CD4-positive, alpha-beta T cell treated with Interleukin-15 for 1 hour (primary cell): ENCODE measurements at places on chromosomes 6 and 20.
A peak's percentile ranks its signal among the peaks of the same experiment; 100 is the strongest.

- DNase-seq = no peak
Observed at GRCh38 chr20:57928181-57928967, 218.6 kb upstream of the PMEPA1 start.

- DNase-seq = no peak
Observed at GRCh38 chr6:140083375-140083774, 708.9 kb upstream of the CITED2 start.

DNA sequence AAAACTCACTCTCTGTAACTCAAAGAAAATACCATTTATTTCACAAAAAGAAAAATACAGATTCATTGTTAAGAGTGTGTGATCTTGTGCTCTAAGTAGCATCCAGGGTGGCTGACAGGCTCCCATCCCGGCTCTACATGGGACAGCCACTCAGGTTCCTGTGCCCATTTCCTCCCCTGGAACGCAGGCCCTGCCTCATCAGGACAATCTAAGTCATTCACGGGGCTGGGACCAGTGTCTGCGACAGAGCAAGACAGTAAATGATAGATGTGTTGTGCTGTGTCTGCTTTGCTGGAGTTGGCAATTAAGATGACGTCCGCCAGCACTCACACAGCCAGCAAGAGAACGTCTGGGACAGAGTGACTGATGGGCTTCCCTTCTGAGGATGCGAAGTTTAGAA is 6.9 kb upstream of the FAM209A start:
- DNase-seq = no peak

DNA sequence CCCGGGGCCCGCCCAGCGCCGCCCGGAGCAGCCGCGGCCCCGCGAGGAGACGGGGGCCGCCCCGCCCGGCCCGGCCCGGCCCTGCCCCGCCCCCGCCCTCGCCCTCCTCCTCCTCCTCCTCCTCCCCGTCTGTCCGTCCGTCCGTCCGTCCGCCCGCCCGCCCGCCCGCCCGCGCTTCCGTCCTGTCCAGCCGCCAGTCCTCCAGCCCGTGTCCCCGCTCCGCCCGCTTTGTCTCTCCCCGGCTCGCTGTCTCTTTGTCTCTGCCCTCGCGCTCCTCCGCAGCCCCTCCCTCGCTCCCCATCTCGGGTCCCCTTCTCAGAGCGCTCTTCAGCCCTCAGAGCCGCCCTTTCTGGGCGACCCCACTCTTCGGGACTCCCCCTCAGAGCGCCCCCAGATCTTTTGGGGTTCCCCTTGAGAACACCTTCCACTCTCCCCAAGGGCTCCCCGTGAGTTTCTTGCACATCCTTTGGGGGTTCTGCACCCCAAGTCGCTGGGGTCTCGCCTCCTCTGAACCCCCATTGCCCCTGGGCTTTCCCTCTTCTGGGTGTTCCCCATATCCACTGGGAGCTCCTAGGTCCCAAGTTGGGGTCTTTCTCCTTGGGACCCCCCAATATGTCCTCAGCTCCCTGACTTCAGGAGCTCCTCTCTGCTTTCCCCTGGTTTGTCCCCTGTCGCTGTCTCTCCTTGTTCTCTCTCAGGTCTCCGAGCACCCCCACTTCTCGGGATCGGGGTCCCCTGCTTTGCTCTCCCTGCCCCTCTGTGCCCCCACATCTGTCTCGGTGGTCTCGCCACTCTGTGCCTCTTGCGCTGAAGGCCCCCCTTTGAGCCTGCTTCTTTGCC is 79.5 kb upstream of the MYL9 start:
- DNase-seq = peak; percentile 41

GRCh38 chr20:31797364-31797763 is 21.8 kb upstream of the MYLK2 start:
- DNase-seq = no peak

- DNase-seq = peak; percentile 50
Observed at GRCh38 chr6:163398815-163399214, 15.7 kb upstream of the QKI start.

GRCh38 chr6:11229655-11230046 is 2.8 kb downstream of the NEDD9 start:
- DNase-seq = no peak

DNA sequence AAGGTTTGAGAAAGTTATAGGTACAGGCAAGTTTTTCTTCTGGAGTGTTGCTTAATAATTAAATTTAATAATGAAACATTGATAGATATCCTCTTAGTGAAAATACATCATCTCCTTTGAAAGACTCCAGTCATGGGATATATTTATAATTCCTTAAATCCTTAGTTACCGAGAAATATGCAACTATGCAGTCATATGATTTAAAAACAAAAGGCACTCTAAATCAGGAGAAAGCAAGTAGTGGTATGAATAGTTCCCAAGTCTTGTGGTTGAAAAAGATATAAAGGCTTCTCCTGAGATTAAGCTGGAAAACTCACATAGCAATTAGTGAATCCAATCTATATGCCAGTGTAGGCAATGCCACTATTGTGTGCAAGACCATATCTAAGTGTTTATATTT is 475.4 kb downstream of the EYS start:
- DNase-seq = no peak

- no peak for DNase-seq
Observed at GRCh38 chr6:135088818-135089809, 34.5 kb upstream of the HBS1L start.

GRCh38 chr20:55928266-55928665 is 77.1 kb downstream of the CBLN4 start:
- no peak for DNase-seq

- DNase-seq = no peak
Observed at GRCh38 chr6:12354499-12354898, 64.3 kb downstream of the EDN1 start.

GRCh38 chr20:41366546-41367392 is at the start of gene EMILIN3:
Gene EMILIN3, minus strand, starts transcription at chr20:41366818. Its CDS starts 184 bp downstream, at chr20:41366634.
- no peak for DNase-seq

DNA sequence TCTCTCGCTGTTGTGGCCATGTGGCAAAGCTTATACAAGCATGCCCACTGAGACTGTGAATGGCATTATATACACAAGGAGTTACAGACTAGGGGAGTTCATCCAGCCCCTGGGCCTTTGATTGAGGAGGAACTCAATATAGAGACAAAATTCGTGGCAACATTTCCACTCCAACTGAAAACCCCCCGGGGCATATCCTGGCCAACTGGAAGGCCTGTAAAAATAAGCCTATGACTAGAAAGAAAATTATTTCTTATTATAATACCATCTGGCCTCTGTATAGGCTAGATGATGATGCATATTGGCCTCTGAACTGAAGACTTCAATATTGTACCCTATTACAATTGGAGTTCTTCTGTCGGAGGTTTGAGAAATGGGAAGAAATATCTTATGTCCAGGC is 175.5 kb upstream of the GJE1 start:
- no peak for DNase-seq

DNA sequence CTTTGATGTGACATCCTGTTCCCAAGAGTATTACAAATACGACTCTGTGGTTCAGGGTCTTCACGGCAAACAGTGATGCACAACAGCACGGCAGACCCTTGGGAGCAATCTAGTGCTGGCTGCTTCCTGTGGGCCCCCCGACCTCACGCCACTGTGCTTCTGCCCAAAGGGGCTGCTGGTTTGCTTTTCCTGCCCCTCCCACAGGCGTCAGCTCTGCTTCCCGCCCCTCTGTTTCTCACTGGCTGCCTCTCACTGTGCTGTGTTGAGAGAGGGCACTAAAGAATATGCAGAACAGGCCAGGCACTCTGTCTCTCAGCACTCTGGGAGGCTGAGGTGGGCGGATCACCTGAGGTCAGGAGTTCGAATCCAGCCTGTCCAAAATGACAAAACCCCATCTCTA is 554.5 kb upstream of the AGPAT4 start:
- no peak for DNase-seq

DNA sequence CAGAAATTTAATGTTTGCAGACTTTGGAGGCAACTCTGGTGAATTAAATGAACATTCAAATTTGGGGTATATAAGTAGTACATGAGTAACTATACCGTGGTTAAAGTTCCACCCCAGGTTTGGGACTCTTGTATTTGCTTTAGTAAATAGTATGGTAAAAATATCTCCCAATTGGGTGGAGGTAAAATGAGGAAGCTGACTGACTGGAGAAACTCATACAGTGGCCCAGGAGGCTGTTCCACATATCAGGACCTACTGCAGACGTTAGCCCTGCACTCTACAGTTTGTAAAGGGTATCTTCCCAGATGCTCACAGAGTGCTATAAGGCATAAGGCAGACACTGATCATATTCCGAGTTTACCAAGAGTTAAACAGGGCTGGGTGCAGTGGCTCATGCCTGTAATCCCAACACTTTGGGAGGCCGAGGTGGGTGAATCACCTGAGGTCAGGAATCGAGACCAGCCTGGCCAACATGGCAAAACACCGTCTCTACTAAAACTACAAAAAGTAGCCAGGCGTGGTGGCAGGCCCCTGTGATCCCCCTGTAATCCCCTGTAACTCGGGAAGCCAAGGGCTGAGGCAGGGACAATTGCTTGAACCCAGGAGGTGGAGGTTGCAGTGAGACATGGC is 53.7 kb downstream of the CPXM1 start:
- DNase-seq = no peak

DNA sequence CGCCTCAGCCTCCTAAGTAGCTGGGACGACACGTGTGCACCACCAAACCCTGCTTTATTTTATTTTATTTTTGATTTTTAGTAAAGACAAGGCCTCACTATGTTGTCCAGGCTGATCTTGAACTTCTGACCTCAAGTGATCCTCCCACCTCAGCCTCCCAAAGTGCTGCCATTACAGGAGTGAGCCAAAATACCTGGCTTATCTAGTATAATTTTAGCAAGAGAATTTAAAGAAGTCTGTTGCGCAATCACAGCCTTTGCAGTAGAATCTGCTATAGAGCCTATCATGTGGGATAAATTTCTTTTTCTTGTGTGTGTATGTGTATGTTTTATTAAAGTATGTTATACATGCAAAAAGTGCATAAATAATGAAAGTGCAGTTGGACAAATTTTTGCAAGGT is 92.1 kb upstream of the ANKEF1 start:
- no peak for DNase-seq

- DNase-seq = no peak
Observed at GRCh38 chr6:135228486-135228885, 47.4 kb downstream of the MYB start.

DNA sequence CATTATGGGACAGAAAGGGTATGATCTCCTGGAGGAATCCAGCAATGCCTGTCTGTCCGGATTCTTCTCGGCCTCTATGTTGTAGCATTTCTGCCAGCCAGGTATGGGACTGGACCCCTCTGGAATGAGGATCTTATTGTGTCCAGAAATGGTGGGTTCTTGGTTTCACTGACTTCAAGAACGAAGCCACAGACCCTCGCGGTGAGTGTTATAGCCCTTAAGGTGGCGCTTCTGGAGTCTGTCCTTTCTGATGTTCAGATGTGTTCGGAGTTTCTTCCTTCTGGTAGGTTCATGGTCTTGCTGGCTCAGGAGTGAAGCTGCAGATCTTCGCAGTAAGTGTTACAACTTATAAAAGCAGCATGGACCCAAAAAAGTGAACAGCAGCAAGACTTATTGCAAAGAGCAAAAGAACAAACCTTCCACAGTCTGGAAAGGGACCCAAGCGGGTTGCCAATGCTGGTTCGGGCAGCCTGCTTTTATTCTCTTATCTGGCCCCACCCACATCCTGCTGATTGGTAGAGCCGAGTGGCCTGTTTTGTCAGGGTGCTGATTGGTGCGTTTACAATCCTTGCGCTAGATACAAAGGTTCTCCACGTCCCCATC is 62.3 kb upstream of the IER3 start:
- DNase-seq = no peak

GRCh38 chr6:21082091-21082490 is 511.5 kb upstream of the SOX4 start:
- DNase-seq = no peak

- peak; percentile 53 for DNase-seq
Observed at GRCh38 chr6:35294308-35294945, 3.2 kb upstream of the DEF6 start.

- DNase-seq = peak; percentile 48
Observed at GRCh38 chr20:45432294-45432693, 16.4 kb downstream of the PIGT start.

DNA sequence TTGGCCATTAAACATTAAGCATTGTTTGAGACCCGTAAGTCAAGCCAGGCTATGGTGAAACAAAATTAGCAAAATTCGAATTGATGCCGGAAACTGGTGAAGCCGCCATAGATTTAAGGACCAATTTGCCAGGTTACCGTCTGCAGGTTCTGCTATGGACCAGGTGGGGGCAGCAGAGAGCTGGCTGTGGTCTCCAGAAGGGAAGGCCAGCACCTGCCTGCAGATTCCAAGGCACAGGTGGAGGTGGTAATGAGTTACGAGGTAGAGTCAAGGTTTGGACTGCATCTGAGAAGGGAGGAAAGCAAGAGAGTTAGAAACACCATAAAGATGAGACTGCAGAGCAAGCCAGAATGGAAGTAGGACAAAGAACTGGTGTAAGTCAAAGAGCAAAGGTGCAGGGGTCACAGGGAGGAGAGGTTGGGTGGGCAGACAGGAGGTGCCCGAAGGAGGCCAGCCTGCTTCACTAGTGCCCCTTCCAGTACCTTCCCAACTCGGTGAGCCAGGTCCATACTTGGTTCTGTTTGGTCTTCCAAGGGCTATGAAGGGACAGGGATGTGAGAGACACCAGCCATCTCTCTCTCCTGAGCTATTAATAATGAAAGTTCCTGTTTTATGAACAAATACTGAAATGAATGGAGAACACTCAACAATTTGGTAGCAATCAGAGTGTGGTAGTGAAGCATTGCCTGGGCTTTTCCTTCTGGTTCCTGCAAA is 131.6 kb upstream of the ESR1 start:
- peak; percentile 30 for DNase-seq

DNA sequence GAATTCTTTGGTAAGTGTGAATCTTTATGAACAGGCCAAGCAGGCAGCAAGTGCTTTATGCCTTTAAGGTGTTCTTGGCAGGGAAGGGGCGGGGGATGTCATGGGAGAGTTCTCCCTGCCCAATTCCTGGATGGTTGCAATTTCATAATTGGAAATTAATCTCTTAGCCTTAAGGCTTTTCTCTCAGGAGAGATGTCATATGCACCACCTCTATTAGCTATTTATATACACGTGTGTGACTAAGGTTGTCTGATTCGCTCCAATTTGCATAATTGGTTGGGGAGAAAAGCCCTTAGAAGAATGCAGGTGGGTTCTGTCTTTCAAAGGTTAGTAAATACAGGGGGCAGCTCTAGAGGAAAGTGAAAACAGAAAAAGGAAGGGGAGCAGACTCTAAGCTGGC is 5.2 kb upstream of the ENPP5 start:
- DNase-seq = no peak

DNA sequence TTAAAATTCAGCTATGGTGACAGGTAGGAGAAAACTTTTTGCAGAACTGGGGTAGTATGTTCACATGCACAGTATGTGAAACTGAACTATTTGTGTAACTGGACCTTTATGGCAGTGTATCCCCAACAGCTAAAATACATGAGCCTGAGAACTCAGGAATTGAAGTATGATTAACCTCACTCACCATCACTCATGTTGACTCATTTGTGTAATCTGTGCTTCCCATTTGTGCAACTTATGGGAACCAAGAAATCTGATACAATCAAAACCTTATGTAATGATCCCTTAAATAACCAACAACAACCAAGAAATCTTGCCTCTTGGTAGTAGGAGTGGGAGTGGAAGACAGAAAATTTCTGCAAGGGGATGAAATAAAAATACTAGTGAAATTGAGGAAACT is 674.9 kb downstream of the HDGFL1 start:
- no peak for DNase-seq
